Uterus (tissue), 4 donors: ENCODE measurements at places on chromosomes 3 and 15. TPM values are rescaled to one million over a fixed set of nuclear protein-coding genes. Genes with fewer than 3 reads are reported as not detected.

- no peak for DNase-seq
- no peak overlapping the region for H3K27ac ChIP-seq
- H3K27me3 ChIP-seq: no peaks in the 10 kb centered on the region
- H3K4me1 ChIP-seq: no peaks in the 10 kb centered on the region
- no peaks in the 10 kb centered on the region for H3K36me3 ChIP-seq
- H3K4me3 ChIP-seq: no peak overlapping the region
Measured at GRCh38 chr15:78570710-78571109, 5.4 kb downstream of the CHRNA5 start.

WDR93 gene
- total RNA-seq: not detected

DNA sequence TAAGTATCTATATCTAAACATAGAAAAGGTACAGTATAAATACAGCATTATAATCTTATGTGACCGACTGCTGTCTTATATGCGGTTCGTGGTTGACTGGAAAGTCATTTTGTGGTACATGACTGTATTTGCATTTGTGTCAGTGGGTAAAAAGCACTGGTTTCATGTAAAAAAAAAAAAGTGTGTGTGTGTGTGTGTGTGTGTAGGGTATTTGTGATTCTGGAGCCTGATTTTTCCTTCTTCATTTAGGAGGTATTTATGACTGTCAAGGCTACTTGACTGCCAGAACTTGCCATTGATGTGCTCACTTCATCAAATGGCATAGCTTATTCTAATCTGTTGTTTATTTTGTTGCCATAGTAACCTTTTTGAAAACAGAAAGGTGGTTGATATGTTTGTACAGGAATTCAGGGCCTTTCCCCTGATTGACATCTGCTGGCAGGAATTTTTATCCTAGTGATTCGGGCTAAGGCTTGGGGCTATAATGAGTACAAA lies 63.2 kb downstream of the AKAP13 start:
- DNase-seq: no peak
- no peaks in the 10 kb centered on the region for H3K36me3 ChIP-seq
- H3K4me3 ChIP-seq: no peak overlapping the region
- no peak overlapping the region for H3K27ac ChIP-seq

SPESP1 gene
- total RNA-seq: 2.8 TPM

GRCh38 chr3:33044676-33045075 lies 52.3 kb downstream of the GLB1 start:
- H3K27me3 ChIP-seq: no peaks in the 10 kb centered on the region
- no peak for DNase-seq
- H3K27ac ChIP-seq: no peak overlapping the region
- H3K36me3 ChIP-seq: no peaks in the 10 kb centered on the region

DNA sequence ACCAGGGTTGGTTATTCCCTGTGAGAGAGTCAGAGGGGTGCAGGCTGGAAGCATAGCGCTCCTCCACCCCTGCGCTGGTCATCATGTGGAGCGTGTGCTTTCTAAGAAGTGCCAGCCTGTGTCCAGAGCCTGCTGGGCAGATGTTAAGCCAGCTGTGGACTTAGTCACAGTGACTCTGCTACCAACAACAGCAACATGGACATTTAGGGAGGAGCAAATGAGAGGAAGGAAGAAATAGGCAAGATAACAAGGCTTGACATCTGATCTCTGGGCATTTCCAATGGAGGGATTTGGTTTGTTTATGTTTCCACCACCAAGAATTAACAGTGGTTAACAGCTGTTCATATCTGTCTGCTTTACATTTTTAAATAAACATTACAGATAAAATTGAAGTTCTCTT lies 36.4 kb upstream of the MYZAP start:
- H3K36me3 ChIP-seq: no peaks in the 10 kb centered on the region
- H3K27me3 ChIP-seq: no peaks in the 10 kb centered on the region
- peak overlapping the region; percentile 39 for H3K27ac ChIP-seq
- DNase-seq: no peak
- no peaks in the 10 kb centered on the region for H3K4me1 ChIP-seq

- H3K27ac ChIP-seq: no peak overlapping the region
- H3K36me3 ChIP-seq: no peaks in the 10 kb centered on the region
- H3K4me3 ChIP-seq: no peak overlapping the region
- no peak for DNase-seq
Measured at GRCh38 chr3:167929968-167930367, 165.8 kb downstream of the GOLIM4 start.

- H3K27me3 ChIP-seq: no peaks in the 10 kb centered on the region
- no peaks in the 10 kb centered on the region for H3K36me3 ChIP-seq
- DNase-seq: no peak
Measured at GRCh38 chr15:57751177-57751800, 44.8 kb downstream of the POLR2M start.

SLCO2A1 gene
- 130 TPM for total RNA-seq

DNA sequence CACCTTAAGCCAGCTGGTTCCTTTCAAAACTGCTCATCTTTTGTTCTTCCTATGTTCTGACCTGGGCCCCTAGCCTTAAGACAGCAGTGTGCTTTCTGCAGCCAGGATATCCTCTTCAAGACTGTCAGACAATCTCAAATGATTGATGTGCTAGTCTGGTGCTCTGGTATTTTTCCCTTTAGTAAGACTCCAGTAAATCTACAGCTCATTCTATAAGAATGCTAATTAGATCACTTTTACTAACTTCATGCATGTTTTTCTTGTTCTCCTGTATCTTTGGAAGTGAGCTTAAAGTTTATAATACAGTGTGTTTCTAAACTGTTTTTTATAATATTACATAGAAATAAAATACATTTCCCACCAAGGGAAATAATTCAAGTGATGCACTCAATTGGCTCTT lies 220.9 kb upstream of the NANOGP8 start:
- no peaks in the 10 kb centered on the region for H3K27me3 ChIP-seq
- H3K36me3 ChIP-seq: no peaks in the 10 kb centered on the region
- H3K4me3 ChIP-seq: no peak overlapping the region
- peaks cover 19% of the 10 kb centered on the region for H3K4me1 ChIP-seq
- H3K27ac ChIP-seq: peak overlapping the region; percentile 64

DNA sequence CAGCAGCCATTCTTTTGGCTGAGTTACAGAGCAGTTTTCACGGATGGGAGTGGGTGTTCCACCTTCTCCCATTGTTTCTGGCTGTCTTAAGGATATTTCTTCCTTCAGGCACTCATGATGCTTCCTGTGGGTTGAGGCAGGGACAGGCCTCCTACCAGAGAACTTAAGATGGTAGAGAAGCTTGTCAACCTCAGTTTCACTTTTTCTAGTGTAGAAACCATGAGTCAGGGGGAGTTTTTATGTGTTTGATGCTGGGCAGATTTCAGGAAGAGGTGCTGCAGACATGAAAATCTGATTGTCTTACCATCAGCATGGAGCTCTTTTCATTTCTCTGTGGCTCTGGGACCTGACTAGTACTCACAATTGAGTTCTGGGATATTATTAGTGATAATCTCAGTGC lies 48.7 kb upstream of the VEPH1 start:
- H3K4me3 ChIP-seq: no peak overlapping the region
- no peaks in the 10 kb centered on the region for H3K4me1 ChIP-seq
- no peak overlapping the region for H3K27ac ChIP-seq
- no peak for DNase-seq
- H3K27me3 ChIP-seq: no peaks in the 10 kb centered on the region

- no peaks in the 10 kb centered on the region for H3K4me1 ChIP-seq
- peak overlapping the region; percentile 19 for H3K4me3 ChIP-seq
- no peak for DNase-seq
- H3K27me3 ChIP-seq: no peaks in the 10 kb centered on the region
- H3K27ac ChIP-seq: peak overlapping the region; percentile 8
Measured at GRCh38 chr3:145182196-145182911, 978.6 kb downstream of the PLOD2 start.

GRCh38 chr3:146093896-146094295 lies 67.1 kb downstream of the PLOD2 start:
- peak overlapping the region; percentile 67 for H3K27ac ChIP-seq
- no peak overlapping the region for H3K4me3 ChIP-seq
- DNase-seq: peak; percentile 17
- H3K27me3 ChIP-seq: no peaks in the 10 kb centered on the region

DNA sequence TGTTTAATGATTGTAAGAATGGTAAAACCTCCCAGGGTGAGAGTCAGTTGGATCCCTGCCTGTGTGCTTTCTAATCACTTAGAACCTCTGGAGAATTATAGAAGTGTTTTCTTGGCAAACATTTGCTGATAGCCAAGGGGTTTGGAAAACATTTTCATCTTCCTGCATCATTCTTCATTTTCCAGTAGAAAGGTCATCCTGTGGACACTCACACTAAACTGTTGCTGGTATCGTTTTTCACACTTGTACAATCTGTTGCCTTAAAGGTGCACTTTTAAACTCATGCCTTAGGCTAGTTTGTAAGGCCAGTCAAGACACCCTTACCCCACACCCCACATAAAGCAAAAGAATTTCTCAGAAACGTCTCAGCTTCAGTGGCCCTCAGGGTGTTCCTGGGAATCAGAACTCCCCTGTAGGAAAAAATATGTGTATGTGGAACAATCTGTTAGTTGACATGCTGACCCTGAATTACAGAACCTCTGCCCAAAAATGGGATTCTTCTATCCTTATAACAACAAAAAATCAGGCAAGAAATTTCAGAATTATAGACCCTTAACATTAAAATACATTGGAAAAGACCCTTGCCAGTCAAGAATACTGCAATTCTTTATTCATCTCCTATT lies 5.8 kb upstream of the PLD1 start:
- no peak overlapping the region for H3K4me3 ChIP-seq
- no peak for DNase-seq
- no peaks in the 10 kb centered on the region for H3K27me3 ChIP-seq
- H3K4me1 ChIP-seq: no peaks in the 10 kb centered on the region
- H3K36me3 ChIP-seq: no peaks in the 10 kb centered on the region

THSD4 gene
- 7.1 TPM for total RNA-seq

FRMD5 gene
- 1.0 TPM for total RNA-seq

DNA sequence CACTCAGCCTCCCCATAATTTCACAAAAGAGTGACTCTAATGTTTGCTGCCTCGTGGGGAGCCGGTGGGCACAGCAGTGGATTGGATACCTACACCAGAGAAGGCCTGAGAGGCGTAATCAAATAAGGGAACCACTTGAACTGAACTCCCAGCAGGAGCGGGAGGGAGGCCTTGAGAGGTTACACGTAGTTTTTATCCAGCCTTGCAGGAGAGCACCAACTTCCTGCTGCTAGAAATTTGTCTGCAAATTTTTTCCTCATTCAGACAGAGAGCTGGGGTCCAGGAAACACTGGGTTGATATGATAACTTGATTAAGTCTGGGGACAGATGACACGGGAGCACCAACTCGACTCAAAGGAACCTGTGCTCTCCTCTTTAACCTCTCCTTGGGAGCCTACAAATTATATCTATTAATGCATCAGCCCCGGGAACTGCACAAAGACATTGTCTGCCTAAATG lies 69.8 kb downstream of the HES1 start:
- DNase-seq: no peak
- no peak overlapping the region for H3K4me3 ChIP-seq
- peaks cover 3% of the 10 kb centered on the region for H3K27me3 ChIP-seq

GRCh38 chr15:44082558-44083157 lies 112.4 kb downstream of the FRMD5 start:
- H3K4me3 ChIP-seq: no peak overlapping the region
- no peaks in the 10 kb centered on the region for H3K4me1 ChIP-seq
- no peaks in the 10 kb centered on the region for H3K27me3 ChIP-seq
